Cardiac septum (tissue), 1 donor: ENCODE measurements at places on chromosomes 12 and 14. TPM values are rescaled to one million over a fixed set of nuclear protein-coding genes. Genes with fewer than 3 reads are reported as not detected.

DNA sequence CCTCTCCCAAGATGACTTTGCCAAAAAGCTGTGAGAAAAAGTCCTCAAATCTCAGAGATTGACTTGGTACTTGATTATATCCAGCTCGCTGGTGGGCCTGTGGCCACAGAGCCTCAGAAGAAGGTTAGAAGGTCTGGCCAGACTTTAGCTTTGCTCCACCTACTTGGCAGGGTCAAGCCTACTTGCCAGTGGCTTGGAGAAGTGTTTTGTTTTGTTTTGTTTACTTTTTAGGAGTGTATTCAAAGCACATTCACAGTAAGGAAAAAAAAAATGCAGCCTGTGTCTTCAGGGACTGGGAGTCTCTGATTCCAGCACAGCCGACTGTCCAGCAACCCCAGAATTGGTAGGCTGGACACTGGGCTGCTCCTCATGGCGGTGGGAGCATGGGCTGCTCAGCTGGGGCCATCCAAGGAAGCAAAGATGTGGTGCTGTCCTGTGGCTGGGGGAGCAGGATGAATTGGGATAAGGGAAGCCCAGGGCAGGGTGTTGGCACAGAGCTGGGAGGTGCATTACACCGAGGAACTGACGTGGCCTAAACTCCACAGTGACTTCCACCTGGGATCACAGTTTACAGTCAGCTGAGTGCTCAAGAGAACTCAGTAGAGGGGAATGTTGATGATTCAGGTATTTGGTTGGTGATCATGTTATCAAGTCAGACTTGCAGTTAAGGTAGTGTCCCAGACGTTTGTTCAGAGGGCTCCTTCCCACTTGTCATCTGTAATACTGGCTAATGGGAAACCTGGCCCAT lies 73.5 kb downstream of the PPP2R5C start:
- DNase-seq, result no peak

DNA sequence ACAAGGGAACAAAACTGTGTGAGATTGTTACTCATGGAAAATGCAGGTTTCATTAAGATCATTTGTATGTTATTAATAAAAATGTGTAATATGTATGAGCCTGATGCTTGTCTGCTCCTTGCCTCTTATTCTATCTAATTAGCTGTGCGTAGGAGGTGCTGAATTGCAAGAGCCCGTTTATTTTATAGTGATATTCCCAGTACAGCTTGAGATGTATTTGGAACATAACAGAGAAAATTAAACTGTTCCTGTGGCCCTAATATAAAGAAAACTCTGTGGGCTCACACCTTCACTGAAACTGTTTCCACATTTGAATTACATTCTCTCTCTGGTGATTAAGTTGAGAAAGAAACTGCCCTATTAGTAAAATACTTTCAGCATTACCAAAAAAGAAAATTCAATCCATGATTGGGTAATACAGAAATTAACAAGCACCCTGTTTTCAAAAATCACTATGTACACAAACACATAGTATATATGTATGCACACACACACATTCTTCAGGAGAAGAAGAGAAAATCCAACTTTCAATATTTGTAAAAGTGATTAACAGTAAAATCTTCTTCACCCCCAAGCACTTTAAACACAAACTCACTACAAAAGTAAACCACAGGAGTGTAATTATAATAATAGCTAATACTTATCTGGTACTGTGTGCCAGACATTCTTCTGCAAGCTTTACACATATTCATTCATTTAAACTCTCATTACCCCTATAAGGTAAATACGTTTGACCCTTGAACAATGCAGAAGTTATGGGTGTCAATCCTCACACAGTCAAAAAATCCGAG lies 233.2 kb downstream of the PHLDA1 start:
- DNase-seq, result no peak

Gene TEP1
- 15.7 TPM for total RNA-seq

- no peak for DNase-seq
These were observed 268.6 kb downstream of the TRHDE start for GRCh38 chr12:72540811-72541210.

- no peak for DNase-seq
These were observed 34.6 kb downstream of the NCKAP5L start for GRCh38 chr12:49793620-49794019.

Gene TESPA1
- 0.65 TPM for total RNA-seq

GRCh38 chr12:71686658-71687025 lies 760 bp downstream of the TMEM19 start:
- no peak for DNase-seq

Gene HOXC12
- not detected for total RNA-seq

DNA sequence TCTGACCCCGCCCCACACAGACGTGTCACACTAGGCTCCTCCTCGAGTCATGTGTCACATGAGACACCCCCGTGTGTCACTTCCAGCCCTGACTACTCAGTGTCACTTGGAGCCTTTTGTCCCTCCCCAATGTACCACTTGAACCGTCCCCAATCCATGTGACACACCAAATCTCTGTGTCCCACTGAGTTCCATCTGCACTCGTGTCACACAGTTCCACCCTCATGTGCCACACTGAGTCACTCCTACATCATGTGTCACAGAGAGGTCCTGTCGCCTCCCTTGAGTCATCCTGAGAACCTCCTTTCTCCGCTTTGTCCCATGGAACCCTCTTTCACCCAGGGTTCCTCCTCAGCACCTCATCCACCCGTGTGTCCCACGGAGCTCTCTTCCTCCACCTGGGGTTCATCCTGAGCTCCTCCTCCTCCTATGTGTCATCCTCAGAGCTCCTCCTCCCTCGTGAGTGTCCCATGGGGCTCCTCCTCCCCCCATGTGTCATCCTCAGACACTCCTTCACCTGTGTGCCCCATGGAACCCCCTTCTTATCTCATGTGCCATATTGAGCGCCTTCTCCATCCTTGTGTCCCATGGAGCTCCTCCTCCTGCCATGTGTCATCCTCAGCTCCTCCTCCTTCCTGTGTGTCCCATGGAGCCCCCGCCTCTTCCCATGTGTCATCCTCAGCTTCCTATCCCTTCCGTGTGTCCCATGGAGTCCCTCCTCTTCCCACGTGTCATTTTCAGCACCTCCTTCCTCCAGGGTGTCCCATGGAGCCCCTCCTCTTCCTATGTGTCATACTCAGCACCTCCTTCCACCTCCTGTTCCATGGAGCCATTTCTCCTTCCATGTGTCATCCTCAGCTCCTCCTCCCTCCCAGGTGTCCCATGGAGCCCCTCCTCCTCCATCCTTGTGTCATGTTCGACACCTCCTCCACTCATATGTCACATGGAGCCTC lies 32.0 kb downstream of the RTL1 start:
- peak; percentile 29 for DNase-seq

Gene MCRS1
- 118 TPM for total RNA-seq

Gene NUP37
- 16.0 TPM for total RNA-seq

DNA sequence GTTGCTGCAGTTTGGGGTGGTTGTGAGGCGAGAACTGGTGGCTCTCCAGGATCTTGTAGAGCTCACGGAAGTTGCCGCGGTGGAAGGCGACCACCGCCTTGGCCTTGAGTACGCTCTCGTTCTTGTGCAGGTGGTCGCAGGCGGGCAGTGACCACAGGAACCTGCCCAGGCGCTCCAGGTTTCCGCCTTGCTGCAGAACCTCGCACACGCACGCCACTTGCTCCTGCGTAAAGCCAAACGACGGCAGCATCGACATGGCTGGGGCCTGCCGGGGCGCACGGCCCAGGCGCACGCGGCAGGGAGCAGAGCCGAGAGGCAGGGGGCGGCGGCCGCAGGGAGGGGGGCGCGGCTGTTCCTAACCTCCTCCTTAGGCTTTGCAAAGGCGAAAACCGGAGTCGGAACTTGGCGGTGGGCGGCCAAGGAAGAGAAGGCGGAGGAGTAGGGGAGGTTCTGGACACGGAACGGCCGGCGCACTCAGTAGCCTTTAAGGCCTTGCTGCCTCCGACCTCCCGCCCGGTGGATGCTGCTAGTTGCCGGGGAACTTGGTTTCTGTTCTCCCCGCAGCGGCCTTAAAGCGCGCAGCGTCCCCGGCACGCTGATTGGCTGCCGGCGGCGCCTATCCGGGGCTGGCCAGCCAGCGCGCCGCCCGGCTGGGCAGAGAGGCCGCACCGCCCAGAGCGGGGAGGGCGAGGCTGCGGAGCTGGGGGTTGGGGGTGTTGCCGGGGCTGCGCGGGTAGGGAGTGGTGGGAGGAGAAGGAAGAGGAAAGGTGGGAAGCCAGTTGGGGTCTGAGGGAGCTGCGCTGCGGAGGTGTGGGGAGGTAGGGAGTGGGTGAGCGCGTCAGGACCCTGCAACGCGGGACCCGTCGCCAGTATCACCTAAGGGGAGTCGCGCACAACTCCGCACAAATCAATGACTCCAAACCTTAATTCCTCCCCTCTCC lies at the start of gene SIX1:
Gene SIX1, minus strand, starts transcription at position 544 of the 941 bp plus-strand sequence. Its CDS starts 288 bp downstream, at position 256.
- DNase-seq, result no peak

Gene LHX5
- total RNA-seq, result not detected

- no peak for DNase-seq
These were observed 72.5 kb downstream of the ACSS3 start for GRCh38 chr12:81150382-81150781.

DNA sequence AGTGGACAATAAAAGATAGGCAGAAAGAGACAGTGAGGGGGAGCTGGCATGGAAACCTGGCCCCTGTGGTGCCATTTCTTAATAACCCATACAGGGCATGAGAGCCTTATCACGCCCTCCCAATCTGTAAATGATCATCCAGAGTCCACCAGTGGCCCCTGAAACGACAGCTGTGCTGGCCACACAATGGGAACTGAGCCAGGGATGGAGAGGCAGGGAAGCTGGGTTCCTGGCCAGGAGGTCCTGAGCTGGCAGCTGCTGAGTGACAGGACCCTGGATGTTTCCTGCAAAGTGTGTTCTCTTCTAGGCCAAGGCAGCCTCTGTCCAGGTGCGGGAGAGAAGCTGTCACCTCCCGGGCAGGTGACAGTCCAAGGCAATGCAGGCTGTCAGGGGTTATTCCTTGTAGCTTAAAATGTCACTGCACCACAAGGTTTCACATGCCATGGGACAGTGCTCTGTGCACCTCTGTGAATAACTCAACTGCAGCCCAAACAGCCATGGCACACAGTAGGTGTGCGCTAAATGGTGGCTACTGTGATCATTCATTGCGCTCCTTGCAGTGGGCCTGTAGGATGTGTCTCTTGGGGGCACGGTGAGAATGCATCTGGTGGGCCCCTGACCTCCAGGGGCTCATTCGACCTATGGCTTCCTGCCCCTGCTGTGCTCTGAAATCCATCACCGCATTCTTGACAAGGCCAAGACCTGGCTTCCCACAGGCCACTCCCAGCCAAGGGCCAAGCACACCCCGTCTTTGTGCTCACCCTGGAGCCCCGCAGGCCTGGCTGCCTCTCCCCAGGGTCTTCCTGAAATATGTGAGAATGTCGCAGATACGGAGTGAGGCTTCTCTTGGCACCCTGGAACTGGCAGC lies 46.3 kb upstream of the BCL11B start:
- no peak for DNase-seq

DNA sequence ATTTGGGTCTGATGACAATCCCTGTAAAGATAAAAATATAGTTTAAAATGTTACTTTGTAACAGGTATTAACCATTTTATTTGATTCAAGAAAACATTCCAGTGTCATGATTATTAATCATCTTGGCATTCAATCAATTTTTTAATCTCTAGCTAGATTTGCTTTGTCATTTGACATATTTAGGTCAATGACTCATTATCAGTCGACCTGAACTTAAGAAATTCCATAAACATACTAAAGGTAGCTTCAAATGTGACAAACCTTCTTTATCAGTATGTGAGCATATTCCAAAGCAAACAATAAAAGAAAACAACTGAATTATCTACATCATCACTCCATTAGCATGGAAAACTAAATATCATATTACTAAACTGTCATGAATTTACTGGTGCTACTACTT lies 50.8 kb upstream of the CDKL1 start:
- DNase-seq, result no peak

Gene PROX2
- not detected for total RNA-seq

DNA sequence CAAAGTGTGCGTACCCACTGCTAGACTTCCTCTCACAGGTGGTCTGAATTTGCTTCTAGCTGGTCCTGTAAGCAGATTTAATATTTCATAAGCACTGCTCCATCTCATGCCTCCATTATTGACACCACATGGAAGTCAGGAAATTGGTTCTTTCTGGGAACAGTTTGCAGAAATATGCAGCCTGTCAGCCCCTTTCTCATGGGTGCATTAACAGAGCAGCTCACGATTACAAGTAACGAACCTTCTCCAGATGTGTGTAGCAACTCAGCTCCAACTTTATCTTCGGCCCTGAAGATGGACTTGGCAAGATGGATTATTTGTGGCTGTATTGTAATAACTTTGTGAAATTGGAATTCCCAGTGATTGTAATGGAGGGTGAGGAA lies 214.5 kb upstream of the DDHD1 start:
- no peak for DNase-seq

Gene POTEG
- not detected for total RNA-seq

DNA sequence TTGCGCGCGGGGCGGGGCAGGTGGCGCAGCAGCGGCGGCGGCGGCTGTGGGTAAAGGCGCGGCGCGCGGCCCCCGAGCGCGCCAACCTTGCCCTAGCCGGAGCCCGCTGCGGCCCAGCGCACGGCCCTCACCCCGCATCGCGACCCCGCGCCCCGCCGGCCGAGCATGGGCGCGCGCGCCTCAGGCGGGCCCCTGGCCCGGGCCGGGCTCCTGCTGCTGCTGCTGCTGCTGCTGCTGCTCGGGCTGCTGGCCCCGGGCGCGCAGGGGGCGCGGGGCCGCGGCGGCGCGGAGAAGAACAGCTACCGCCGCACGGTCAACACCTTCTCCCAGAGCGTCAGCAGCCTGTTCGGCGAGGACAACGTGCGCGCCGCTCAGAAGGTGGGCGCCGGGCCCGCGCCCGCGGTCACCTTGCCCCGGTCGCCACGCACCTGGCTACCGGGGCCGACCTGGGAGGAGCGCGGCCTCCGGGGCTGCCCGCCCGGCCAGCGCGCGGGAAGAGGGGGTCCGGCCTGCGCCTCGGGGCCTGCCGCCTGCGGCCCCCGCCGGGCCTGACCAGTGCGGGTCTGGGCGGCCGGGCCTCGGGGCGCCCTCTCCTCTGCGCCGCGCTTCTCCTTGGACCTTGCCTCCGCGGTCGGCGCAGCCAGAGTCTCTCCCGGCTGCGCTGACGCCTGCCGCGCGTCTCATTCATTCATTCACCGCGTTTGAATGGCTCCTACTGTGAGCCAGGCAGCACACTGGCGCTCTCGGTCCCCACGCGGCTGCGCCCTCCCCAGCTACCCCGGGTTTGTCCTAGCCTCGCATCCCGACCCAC lies at the start of gene BRI3BP:
Gene BRI3BP, plus strand, starts transcription at position 20 of the 811 bp plus-strand sequence. Its CDS starts 146 bp downstream, at position 166.
- DNase-seq, result no peak

Gene FGF23
- total RNA-seq, result 0.46 TPM

GRCh38 chr12:67940780-67941243 lies 48.4 kb upstream of the IFNG-AS1 start:
- no peak for DNase-seq

- no peak for DNase-seq
These were observed 136.4 kb upstream of the FAR2 start for GRCh38 chr12:29012673-29013072.
